Fibroblast of pulmonary artery (primary cell): ENCODE measurements at places on chromosomes 2 and 18.

DNA sequence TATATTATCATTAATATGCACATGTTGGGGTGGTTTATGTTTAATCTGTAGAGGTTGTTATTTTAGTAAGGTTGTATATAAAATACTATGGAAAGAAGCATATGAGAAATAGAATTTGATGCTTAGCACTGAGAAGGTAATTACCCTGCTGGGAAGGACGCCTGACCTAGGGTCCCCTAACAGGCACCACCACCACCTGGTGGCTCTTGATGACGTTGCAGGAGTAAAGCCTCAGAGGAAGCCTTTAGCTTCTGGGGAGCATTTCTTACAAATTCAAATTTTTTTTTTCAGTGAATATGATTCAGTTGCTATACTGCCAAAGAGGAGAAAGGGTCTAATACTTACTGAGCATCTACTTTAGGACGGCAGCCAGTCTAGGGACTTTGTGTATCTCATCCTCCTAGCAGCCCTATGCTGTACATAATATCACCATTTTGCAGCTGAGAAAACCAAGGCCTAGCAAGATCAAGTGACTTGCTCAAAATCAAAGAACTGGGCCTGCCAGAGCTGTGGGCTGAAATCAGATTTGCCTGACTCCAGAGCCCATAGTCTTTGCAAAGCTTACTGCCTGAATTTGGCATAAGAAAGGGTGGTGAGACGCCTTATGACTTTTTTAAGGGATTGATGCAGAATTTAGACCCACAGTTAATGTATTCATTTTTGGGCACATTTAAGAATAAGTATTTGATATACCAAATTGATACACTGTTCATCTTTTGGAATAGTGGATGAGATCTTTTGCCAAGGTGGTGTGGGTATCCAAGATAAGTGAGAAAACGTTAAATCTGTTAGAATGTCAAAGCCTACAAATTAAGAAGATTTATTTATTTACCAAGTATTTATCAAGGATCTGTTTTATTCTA, 78.8 kb upstream of the GAREM1 start:
- peak; percentile 67 for DNase-seq

- DNase-seq = no peak
Observed at GRCh38 chr2:157764386-157764785, 111.7 kb downstream of the ACVR1 start.

DNA sequence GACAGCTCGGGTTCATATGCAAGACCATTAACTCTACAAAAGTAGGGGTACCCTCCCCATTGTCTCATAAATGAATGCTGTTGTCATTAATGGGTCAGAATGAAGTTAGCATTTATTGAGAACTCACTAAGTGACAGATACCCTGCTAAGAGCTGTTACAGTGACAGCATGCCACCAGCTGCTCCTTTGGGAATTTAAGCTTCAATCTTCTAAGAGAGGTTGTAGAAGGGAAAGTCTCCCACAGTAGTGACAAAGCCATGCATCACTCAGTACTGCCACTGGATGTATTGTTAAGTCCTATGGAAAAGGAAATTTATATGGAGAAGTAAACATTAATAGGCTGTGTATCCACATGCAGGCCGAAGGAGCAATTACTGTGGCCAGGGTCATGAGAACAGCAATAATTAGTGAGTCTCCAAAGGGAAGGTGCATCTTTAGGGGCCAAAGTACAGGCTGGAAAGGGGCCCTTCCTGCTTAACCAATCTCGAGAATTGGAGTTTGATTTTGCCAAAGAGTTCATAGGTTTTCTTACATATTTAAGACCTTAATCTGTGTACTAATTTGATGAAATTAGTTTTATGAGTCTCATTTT, 64.5 kb upstream of the FAM124B start:
- DNase-seq = no peak

DNA sequence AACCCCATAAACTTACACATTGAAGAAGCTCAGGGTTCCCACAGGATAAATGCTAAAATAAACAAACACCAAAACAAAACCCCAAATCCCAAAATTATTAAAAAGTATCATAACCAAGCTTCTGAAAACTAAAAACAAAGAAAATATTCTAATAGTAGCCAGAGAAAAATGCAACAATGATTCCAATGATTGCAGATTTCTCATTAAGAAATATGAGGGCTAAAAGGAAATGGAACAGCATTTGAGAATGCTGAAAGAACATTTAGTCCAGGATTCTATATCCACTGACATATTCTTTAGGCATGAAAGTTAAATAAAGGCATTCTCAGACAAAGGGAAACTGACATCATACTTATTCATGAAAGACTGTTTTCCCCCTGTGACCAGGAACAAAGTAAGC, 212.4 kb downstream of the SLC4A10 start:
- no peak for DNase-seq

DNA sequence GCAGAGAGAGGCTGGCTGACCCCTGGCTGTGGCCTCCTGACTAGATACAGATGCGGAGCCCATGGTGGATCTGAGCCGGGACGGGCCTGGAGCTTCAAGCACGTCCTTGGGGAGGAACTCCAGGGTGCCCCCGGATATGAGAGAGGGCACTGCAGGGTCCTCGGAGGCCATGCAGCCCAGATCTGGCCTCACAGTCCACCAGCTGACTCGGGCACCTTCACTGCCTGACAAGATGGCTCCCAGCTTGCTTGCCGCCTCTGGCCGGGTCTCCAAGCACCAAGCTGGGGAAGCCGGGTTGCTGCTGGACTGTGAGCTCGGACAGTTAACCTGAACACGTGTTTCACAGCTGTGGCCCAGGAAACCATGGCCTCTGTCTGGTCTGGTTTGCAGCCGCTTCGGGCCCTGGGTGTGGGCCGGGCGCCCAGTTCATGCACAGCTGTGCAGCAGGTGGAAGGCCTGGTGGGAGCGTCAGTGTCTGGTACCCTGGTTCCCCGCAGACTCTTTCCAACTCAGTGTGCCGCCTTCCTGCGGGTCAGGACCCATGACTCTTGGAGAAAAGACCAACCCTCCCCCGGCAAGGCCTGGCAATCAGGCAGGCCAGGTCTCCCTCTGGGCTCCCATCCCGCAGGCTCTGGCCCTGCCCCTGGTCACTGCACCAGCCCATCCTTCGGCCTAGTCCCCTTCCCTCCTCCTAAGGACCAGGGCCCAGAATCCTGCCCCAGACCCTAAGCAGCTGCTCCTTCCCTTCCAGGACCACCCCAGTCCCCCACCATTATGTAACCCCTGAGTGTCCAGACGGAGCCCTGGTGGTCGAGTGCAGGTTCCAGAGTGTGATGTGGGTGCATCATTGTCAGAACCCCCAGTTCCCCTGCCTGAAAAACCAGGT, 74.6 kb upstream of the OTOS start:
- DNase-seq = no peak

- no peak for DNase-seq
Observed at GRCh38 chr18:59143441-59143840, 3.8 kb downstream of the SEC11C start.

DNA sequence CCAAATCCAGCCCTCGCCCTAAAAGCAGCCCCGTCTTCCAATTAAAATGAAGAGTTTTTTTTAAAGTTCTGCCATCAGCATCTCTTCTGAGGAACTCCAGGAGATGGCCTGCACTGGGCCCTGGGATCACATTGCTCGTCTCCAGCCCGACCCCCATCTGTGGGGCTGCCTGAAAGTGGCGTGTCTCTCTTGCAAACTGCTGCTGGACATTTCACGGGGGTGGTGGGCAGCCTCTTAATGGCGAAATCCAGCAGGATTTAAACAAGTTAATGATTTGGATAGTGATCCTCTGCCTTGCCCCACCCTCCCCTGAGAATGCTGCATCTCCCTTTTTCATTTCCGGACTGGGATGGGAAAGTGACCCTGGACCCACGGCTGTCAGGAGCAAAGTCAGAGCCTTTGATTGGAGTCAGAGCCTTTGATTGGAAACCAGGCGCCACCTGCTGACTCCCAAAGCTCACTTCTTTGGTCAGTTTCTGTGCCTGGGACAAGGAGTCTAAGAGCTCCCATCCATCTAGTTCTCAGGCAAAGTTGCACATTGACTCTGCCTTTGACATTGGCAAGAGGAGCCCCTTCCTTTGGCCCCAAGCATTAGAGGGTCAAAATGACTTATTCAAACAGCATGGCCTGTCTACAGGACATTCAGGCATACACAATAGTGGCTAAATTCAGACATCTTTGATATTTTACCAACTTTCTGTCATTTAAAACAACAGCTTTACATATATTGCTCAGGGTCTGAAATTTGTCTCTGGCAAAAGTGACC, 155.2 kb downstream of the SH3BP4 start:
- DNase-seq = peak; percentile 81

DNA sequence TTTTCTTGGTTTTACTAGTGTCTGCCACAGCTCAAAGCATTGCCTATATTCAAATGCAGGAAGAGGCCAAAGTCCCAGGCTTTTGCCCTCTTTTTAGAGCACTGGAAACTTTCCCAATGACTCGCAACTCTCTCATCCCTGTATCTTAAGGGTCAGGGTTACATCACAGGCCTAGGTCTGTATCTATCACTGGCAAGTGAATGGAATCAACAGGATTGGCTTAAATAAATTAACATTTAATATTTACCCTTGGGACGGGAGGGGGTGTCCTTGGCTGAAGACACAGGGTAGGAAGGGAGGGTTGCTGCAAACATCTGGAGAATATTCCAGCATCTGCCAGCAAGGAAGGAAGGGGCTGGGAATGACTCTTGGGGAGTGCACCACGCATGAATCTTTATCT, 242.6 kb downstream of the SLC4A3 start:
- no peak for DNase-seq

DNA sequence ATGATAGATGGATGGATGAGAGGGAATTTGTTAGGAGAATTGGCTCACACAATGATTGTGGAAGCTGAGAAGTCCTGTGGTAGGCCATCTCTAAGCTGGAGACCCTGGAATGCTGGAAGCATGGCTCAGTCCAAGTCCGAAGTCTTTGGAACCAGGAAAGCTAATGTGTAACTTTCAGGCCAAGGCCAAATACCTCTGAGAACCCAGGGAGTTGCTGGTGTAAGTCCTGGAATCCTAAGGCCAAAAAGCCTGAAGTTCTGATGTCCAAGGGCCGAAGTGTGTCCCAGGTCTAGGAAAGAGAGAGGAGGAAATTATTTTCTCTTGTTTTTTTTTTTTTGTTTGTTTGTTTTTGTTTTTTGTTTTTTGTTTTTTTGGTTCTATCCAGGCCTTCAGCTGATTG, 492.2 kb upstream of the GCFC2 start:
- DNase-seq = no peak

DNA sequence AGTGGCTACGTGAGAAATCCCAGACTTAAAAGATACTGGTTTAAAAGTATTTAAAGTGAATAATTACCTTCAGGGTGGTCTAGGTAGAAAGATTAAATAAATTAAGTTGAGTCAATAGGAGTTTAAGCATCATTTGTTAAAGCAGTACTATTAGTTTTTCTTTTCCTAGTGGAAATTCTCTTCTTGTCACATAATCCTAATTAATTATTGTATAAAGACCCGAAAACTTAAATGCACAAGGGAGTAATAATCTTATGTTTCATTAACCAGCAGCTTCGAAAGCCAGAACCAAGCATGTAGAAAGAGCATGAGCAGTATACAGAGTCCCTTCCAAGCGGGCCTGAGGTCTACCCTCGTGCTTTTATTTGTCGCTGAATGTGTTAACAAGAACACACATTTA, 90.2 kb upstream of the SKOR2 start:
- DNase-seq = no peak

- DNase-seq = no peak
Observed at GRCh38 chr2:239147376-239147775, 253.4 kb downstream of the HDAC4 start.

DNA sequence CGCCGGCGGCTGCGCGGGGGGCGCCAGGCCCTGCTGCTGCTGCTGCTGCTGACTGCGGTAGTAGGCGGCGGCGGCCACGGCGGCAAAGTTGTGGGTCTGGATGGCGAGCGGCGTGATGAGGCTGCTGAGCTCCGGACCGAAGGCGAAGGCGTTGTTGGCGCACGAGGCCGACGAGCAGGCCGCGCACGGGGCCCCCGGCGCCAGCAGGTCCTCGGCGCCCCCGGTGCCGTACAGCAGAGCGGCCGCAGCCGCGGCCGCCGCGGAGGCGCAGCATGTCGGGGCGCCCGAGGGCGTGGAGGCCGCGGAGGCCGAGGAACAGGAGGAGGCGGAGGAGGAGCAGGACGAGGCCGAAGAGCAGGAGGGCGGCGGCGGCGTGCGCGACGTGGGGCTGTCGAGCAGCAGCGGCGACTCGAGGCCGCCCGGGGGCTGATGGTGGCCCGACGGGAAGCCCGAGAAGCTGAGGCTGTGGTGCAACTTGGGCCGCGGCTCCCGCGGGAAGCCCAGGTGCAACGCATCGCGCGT, 1.8 kb downstream of the ZFP36L2 start:
- peak; percentile 55 for DNase-seq

DNA sequence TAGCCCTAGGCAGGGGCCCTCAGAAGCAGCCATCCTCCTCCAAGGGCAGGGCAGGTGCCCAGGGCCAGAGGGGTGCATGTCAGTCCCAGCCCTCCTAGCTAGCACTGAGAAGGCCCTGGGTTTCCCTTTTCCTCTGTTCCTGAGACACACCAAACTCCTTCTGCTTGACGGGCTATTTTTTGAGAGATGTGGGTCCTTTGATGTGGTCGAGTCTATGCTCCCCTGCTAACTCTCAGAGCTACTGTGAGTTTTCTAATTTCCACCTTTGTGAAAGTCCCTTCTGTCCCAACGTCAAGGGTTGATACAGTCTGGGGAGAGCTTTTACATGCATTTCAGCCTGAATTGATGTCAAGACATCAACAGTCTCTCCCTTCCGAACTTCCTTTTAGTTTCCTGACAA, 51.4 kb downstream of the TRPM8 start:
- DNase-seq = no peak

- no peak for DNase-seq
Observed at GRCh38 chr2:9714630-9715214, 83.9 kb upstream of the YWHAQ start.

DNA sequence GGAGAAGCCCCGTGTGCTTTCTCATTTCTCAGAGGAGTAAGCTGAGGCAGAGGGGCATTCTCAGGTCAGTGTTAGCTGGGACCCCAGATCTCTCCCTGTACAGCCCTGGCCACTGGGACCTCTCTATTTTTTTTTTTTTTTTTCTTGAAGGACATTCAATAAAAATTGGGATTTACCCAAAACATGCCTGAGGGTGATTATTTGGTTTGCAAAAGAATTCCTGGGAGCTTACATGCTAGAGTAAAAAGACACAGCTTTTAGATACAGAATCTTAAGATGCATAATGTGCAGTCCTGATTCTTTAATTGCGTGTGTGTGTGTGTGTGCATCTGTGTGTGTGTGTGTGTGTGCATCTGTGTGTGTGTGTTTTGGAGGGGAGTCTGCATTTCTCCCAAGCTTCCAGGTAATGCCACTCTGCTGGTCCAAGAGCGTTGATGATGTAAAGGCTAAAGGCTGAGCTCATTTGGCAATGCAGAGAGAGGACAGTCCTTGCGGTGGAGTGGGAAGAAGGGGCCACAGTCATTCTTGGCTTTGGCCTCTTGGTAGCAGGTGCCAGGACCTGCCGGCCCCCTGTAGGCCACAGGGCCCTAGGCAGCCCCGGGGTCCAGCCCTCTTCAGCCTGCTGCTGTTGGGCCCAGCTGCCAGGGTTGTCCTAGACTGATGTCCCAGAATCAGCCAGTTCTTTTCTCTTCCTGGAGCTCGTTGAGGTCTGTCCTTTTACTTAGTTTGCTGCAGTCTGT, 74.1 kb upstream of the MCFD2 start:
- DNase-seq = no peak

- no peak for DNase-seq
Observed at GRCh38 chr2:37191253-37191652, 2.8 kb upstream of the SULT6B1 start.
